ENCODE measurements at places on chromosomes 6 and 20.

DNA sequence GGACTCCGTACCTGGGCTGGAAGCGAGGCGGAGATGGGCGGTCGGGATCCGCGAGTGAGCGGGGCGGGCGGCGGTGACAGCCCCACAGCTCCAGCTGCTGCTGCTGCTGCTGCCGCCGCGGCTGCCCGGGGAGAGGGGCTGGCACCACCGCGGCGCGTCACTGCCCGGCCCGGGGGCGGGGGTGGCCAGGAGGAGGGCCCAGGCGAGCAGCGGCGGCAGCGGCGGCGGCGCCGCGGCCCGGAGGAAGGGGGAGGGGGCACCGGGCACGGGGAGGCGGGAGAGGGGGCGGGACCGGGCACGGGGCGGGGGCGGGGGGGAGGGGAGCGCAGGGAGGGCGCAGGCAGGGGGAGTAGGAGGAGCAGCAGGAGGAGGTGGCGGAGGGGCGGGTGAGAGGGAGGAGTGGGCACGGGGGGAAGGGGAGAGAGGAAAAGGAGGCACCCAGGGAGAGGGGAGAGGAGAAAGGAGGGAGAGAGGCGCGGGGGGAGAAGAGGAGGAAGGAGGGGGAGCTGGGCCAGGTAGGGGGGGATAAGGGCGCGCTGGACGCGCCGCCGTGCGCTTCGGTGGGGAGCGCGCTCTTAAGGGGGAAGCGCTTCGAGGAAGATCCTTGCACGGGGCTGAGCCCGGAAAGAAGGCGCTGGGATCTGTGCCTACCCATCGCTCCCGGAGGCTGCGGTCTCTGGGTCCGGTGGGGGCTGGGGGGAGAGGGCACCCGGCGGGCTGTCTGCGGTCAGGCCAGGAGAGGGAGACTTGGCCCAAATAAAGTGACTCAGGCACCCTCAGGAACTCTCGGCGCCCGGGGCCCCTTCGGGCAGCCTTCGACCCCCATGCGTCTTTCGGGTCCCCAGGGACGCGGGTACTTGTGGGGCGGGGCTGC is 101.5 kb downstream of the NOL4L start:
- DNase-seq: no peak

DNA sequence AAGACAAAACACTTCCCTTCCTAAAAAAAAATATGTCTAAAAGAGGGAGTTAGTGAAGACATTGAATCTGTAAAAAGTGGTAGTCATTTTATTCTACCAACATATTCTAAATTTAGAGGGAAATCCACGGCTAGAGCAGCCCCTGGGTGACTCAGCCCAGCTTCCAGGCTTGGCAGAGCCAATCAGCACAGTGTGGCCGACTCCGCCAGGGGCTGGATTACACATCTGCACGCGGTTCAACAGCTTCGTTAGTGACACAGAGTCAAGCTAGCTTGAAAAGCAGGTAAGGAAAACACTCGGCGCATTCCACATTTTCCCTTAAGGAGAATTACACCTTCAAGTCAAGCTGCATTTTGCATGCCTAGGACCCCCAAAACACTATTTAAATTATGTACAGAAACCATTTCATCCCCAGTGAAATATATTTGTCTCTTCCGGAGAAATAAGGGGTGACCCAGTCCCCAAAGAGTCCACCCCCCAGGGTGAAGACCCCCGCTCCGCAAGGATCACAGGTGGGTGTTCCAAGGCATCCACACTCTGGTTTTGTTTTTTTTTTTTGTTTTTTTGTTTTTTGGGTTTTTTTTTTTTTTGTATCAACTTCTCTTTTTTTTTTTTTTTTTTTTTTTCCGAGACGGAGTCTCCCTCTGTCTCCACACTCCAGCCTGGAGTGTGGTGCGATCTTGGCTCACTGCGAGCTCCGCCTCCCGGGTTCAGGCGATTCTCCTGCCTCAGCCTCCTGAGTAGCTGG is 58.4 kb upstream of the ARID1B start:
- DNase-seq: no peak

GRCh38 chr6:75849329-75850025 is 100.4 kb downstream of the MYO6 start:
- no peak for DNase-seq

DNA sequence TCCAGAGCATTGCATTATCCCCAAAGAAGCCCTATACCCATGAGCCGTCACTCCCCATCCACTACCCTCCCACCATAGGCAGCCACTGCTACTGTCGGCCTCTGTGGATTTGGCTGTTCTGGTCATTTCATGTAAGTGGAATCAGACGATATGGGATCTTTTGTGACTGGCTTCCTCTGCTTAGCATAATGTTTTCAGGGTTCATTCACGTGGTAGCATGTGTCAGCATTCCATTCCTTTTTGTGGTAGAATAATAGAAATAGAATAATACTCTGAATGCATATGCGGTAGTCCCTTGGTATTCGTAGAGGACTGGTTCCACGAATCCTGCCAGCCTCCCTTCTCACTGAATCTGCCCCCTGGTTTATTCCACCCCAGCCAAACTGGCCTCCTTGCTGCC is 402.6 kb upstream of the SULF2 start:
- no peak for DNase-seq

DNA sequence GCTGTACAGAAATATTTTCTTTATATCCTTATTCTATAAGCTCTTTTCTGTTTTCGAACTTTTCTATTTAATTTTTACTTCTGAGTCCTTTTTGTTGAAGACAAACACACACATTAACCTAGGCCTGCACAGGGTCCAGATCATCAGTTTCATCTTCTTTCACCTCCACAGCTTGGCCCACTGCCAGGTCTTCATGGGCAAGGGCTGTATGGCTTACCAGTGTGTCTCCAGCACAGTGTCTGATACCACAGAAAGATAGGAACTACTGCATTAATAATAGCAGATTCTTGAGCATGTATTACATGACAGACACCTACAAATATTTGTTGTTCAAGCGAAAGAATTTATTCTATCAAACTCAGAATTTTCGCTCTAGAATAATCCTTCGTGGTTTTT is 24.4 kb downstream of the QKI start:
- no peak for DNase-seq

DNA sequence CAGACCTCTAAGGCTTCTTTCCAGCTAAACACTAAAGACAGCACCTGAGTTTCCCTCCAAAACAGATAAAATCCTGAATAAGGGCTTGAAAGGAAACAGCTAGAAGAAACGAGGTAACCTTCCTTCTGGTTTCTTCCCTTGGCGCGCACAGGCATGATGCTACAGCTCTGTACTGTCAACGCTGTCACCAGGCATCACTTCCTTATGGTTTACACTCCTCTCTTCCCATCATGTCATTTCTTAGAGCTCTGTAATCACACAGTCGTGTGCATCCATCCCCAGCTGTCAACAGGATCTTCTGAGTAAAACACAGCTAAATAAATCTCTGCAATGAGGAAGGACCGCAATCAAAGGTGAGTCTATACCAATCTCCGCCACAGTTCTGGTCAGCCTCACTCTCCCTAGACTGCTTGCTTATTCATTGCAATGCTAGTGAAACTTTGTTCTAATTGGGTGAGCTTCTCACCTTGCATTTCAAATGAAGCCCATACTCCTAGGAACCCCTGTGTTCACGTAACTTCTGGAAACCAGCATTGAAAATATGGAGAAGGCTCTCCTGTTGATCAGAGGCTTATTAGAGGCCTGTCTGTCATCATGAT is 162.6 kb upstream of the DTNBP1 start:
- no peak for DNase-seq

DNA sequence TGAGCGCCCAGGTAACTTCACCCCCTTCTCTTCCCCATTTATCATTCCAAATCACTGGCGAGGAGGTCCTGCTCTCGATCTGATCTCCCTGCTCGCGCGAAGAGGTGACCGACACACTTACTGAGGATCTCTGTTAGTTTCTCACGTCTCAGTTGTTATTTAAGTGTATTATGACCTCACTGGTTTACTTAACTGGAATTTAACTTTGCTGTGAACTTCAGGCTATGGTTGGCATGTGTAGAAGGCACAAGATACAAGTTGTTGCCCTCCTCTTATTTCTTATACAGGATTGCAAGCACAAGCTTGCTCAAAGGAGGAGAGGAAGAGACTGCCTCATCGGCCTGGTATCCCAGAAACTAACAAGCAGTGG is 1.2 kb downstream of the RNF217 start:
- DNase-seq: peak; percentile 10

- no peak for DNase-seq
Measured at GRCh38 chr6:139882234-139882633, 507.8 kb upstream of the CITED2 start.

DNA sequence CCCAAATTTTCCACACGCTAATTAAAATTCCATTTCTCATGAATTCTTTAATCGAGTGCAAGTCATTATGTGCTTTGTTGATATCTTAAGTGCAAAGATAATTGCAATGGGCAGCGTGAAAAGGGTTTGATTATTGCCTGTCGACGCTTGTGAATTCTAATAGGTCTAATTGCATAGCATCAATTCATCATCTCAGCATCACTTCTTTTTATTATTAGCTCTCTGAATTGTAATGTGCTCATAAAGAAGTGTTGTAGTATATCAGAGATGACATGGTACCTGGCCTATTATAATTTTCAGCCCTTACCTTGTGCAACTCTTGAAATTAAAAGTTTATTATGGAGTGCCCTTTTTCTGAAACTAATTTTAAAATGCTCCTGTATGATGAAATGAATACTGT is 866.8 kb upstream of the FLRT3 start:
- no peak for DNase-seq

GRCh38 chr20:24406750-24407149 is 62.7 kb upstream of the SYNDIG1 start:
- DNase-seq: no peak

GRCh38 chr6:150568560-150568959 is 31.1 kb upstream of the PLEKHG1 start:
- no peak for DNase-seq

DNA sequence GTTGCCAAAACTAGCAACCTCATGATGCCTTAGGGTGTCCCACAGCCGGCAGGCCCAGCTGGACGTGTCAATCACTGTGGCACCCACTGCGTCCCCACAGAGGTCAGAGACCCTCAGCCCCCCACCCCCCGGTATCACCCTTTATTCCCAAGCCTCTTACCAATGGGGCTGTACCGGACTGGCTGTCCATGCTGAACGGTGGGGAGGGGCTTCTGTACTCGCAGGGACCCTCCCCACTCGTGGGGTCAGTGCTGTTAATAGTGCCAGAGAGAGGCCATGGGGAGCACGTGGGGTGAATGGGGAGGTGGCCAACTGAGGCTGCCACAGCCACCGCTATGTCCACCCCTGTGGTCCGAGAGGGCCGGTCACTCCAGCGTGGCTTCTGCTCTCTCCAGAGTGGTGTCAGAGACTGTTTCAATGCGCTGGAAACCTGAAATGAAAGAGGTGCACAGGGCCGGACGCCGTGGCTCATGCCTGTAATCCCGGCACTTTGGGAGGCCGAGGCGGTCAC is 68.6 kb downstream of the THBS2 start:
- DNase-seq: no peak

DNA sequence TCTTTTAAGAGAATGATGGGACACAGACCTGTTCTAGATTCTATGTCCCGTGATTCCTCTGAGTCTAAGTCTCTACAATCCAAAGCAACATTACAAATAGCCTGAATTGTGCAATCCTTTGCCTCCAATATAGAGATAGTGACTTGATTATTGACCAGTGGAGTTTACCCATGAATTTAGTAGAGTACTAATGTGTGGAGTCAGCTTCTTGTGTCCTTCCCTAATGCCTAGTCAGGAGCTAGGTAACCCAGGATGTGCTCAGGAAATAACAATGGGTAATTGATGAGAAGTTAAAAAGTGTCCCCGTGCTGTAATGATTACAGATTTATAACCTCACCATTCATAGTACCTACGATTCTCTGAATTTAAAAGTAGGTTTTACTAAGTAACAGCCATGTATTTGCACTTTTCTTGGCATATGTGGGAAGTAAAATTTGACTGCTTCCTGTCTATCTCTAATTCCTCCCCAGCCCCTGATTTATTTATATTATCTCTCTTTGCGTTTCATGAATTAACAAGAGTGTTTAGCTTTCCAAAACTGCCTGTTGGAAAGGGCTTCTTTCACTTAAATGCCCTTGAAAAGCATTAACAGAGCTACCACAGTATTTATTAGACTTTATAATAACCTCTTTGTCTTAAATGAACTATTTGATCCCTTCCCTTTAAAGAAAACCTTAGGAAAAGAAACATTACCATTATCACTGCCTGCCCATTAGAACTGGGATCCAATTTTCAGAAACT is 30.5 kb downstream of the NEDD9 start:
- no peak for DNase-seq

GRCh38 chr6:43331891-43332290 is 23.3 kb upstream of the CRIP3 start:
- DNase-seq: no peak

GRCh38 chr6:37514321-37514771 is 14.7 kb upstream of the CCDC167 start:
- DNase-seq: no peak

DNA sequence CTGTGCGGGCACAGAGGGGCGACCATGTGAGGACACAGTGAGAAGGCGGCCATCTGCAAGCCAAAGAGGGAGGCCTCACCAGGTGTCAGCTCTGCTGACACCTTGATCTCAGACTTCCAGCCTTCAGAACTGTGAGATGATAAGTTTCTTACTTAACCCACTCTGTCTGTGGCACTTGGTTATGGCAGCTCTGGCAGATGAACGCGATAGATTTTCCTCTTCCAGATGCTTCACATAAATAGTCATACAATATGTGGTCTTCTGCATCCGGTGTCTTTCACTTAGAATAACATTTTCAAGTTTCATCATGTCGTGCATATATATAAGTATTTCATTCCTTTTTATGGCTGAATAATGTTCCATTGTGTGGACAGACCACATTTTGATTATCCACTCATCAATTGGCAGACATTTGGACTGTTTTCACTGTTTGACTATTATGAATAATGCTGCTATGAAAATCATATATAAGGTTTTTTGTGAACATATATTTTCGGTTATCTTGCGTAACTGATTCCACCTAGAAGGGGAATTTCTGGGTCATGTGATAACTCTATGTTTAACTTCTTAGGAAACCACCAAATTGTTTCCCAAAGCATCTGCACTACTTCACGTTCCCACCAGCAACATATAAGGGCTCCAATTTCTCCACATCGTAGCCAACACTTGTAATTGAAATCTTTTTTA is 30.2 kb downstream of the PRR18 start:
- no peak for DNase-seq

GRCh38 chr6:153162172-153162571 is 31.1 kb upstream of the RGS17 start:
- DNase-seq: no peak

DNA sequence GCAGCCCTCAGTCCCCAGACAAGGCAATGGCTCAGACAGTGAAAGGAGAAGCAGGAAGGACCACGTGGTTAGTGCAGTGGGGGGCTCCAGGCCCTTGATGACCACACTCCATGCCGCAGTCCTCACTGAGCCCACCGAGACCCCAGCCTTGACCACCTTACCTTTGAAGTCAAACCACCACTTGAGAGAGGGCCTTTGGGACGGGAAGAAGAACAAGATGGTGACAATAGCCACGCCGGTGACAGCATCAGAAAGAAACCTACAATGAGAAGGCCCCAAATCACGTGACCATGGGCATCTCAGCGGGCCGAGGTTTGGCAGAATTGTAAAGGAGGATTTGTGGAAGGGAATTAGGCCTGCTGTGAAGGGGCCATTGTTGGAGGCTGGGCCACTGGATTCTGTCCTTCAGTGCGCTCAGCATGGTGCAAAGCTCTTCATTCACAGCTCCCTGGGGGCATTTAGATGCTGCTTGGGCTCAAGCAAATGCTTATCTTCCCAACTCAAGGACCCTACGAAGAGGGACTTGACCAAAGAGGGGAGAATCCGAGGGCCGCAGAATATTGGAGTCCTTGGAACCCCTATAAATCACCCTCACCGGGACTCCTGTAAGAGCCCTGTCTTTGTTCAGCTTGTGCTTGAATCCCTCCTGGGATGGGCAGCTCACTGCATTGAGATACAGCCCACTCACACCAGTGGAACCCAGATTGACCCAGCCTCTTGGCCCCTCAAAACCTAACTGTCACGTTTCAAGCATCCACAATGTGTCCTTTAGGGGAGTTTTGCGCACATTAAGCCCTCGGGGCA is 33.2 kb upstream of the OCSTAMP start:
- DNase-seq: no peak
